ENCODE measurements at places on chromosomes 12 and 14. TPM values are rescaled to one million over a fixed set of nuclear protein-coding genes. Genes with fewer than 3 reads are reported as not detected.

STYK1 gene
- total RNA-seq: not detected

CD27 gene
- total RNA-seq: 0.17 TPM

CEP170B gene
- total RNA-seq: 28.0 TPM

LRP1 gene
- total RNA-seq: 535 TPM

MFAP5 gene
- 14.9 TPM for total RNA-seq

C1QL4 gene
- 0.29 TPM for total RNA-seq

MBIP gene
- 17.2 TPM for total RNA-seq

LRP1-AS gene
- total RNA-seq: not detected

GPR68 gene
- total RNA-seq: 23.2 TPM

CFAP73 gene
- total RNA-seq: not detected

SLC25A47 gene
- not detected for total RNA-seq

MUCL1 gene
- not detected for total RNA-seq

PA2G4 gene
- 138 TPM for total RNA-seq

MYL2 gene
- not detected for total RNA-seq

IL26 gene
- not detected for total RNA-seq

ARHGEF25 gene
- total RNA-seq: 24.4 TPM

SALL2 gene
- total RNA-seq: 6.0 TPM

TMEM132D gene
- not detected for total RNA-seq

IFNG-AS1 gene
- total RNA-seq: not detected

SLC8A3 gene
- under 0.01 TPM for total RNA-seq

NAP1L1 gene
- 328 TPM for total RNA-seq

YAF2 gene
- total RNA-seq: 11.1 TPM

ACSS3 gene
- total RNA-seq: 19.8 TPM

NFE2 gene
- total RNA-seq: 1.2 TPM

PLBD1 gene
- 2.3 TPM for total RNA-seq

SLC39A2 gene
- not detected for total RNA-seq

FERMT2 gene
- 94.3 TPM for total RNA-seq

KRT83 gene
- not detected for total RNA-seq

ZNF891 gene
- 1.7 TPM for total RNA-seq

SLCO1B1 gene
- total RNA-seq: not detected

CABP1 gene
- 0.66 TPM for total RNA-seq

SMAGP gene
- 8.9 TPM for total RNA-seq

AMN gene
- total RNA-seq: 0.15 TPM

PAH gene
- not detected for total RNA-seq

ZC2HC1C gene
- 1.2 TPM for total RNA-seq

PSMC6 gene
- 75.4 TPM for total RNA-seq

HSPB8 gene
- 26.8 TPM for total RNA-seq

CYP46A1 gene
- 0.29 TPM for total RNA-seq

PIWIL1 gene
- total RNA-seq: not detected

INHBC gene
- total RNA-seq: not detected

KRT6C gene
- not detected for total RNA-seq

PIANP gene
- total RNA-seq: 0.33 TPM
